ENCODE measurements at places on chromosomes 1 and 21.

GRCh38 chr1:194045416-194045815, 859.0 kb upstream of the B3GALT2 start:
- no peak for DNase-seq
- no peaks in the 10 kb centered on the region for H3K36me3 ChIP-seq
- H3K4me3 ChIP-seq, result no peak overlapping the region
- no peaks in the 10 kb centered on the region for H3K27me3 ChIP-seq
- no peaks in the 10 kb centered on the region for H3K4me1 ChIP-seq

DNA sequence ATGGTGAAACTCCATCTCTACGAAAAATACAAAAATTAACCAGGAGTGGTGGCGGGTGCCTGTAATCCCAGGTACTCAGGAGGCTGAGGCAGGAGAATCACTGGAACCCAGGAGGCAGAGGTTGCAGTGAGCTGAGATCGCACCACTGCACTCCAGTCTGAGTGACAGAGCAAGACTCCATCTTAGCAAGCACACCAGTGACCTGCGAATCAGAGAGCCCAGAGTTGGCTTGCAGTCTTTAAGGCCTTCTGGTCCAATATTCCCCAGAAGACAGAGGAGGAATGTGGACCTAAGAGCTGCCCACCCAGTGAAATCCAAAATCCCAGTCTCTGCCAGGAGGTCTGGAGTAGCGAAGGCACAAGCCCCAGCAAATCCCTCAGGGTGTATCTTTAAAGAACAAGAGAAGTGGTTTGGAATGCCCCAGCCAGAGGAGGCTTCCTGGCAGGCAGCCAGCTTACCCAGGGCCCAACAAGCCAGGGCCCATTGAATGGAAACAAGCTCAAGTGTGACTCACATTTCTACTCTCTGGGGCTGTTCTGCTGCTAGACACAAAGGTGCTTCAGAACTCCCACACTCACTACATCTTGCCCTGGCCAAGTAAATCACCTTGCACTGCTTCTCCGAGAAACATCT, 23.9 kb downstream of the GPR161 start:
- H3K4me3 ChIP-seq, result no peak overlapping the region
- H3K27ac ChIP-seq, result no peak overlapping the region
- no peaks in the 10 kb centered on the region for H3K36me3 ChIP-seq
- H3K27me3 ChIP-seq, result no peaks in the 10 kb centered on the region
- H3K4me1 ChIP-seq, result peaks cover 3% of the 10 kb centered on the region
- DNase-seq, result peak; percentile 77

- DNase-seq, result no peak
- no peak overlapping the region for H3K4me3 ChIP-seq
- H3K27ac ChIP-seq, result no peak overlapping the region
- H3K36me3 ChIP-seq, result no peaks in the 10 kb centered on the region
- no peaks in the 10 kb centered on the region for H3K4me1 ChIP-seq
Observed at GRCh38 chr1:245903851-245904250, 603.2 kb downstream of the SMYD3 start.

DNA sequence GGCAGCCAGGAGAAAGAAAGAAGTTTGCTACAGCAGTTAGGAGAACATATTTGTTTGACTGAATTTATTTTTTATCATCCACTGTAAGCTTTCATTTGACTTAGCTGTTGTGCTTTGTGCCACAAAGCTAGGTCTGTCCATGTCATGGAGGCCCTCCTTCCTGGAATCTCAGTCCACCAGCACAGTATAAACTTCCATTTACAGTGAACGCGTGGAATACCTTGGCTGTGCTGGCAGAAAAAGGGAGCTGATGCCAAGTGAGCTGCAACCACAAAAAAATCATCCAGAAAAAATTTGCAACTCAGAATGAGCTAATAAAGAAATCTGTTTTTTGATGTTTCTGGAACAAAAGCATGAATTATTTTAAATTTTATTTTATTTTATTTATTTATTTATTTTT, 72.6 kb downstream of the ATP6V1G3 start:
- H3K27me3 ChIP-seq, result peaks cover 2% of the 10 kb centered on the region
- H3K36me3 ChIP-seq, result no peaks in the 10 kb centered on the region
- no peak overlapping the region for H3K4me3 ChIP-seq
- DNase-seq, result no peak
- H3K27ac ChIP-seq, result no peak overlapping the region

GRCh38 chr1:10909697-10910680, 102.5 kb upstream of the TARDBP start:
- H3K4me1 ChIP-seq, result no peaks in the 10 kb centered on the region
- H3K4me3 ChIP-seq, result no peak overlapping the region
- no peaks in the 10 kb centered on the region for H3K36me3 ChIP-seq
- DNase-seq, result peak; percentile 52

DNA sequence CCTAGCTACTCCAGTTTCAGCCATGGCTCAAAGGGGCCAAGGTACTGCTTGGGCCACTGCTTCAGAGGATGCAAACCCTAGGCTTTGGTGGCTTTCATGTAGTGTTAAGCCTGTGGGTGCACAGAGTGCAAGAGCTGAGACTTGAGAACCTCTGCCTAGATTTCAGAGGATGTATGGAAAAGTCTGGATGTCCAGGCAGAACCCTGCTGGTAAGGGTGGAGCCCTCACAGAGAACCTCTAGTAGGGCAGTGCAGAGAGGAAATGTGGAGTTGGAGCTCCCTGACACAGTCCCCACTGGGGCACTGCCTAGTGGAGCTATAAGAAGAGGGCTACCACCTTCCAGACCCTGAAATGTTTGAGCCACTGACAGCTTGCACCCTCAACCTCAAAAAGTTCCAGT, 16.2 kb downstream of the RIIAD1 start:
- no peaks in the 10 kb centered on the region for H3K27me3 ChIP-seq
- no peaks in the 10 kb centered on the region for H3K4me1 ChIP-seq
- H3K36me3 ChIP-seq, result no peaks in the 10 kb centered on the region
- no peak overlapping the region for H3K4me3 ChIP-seq
- DNase-seq, result no peak

GRCh38 chr1:85090225-85090624, 41.9 kb upstream of the MCOLN3 start:
- no peaks in the 10 kb centered on the region for H3K27me3 ChIP-seq
- no peak overlapping the region for H3K27ac ChIP-seq
- no peaks in the 10 kb centered on the region for H3K36me3 ChIP-seq
- H3K4me1 ChIP-seq, result no peaks in the 10 kb centered on the region
- no peak overlapping the region for H3K4me3 ChIP-seq
- DNase-seq, result no peak

- no peaks in the 10 kb centered on the region for H3K27me3 ChIP-seq
- H3K4me3 ChIP-seq, result no peak overlapping the region
- DNase-seq, result no peak
- H3K27ac ChIP-seq, result no peak overlapping the region
Observed at GRCh38 chr1:65072845-65073244, 75.2 kb upstream of the AK4 start.

- no peaks in the 10 kb centered on the region for H3K4me1 ChIP-seq
- no peak overlapping the region for H3K4me3 ChIP-seq
- no peaks in the 10 kb centered on the region for H3K27me3 ChIP-seq
- DNase-seq, result no peak
- no peaks in the 10 kb centered on the region for H3K36me3 ChIP-seq
Observed at GRCh38 chr1:41898191-41898713, 20.5 kb downstream of the HIVEP3 start.

DNA sequence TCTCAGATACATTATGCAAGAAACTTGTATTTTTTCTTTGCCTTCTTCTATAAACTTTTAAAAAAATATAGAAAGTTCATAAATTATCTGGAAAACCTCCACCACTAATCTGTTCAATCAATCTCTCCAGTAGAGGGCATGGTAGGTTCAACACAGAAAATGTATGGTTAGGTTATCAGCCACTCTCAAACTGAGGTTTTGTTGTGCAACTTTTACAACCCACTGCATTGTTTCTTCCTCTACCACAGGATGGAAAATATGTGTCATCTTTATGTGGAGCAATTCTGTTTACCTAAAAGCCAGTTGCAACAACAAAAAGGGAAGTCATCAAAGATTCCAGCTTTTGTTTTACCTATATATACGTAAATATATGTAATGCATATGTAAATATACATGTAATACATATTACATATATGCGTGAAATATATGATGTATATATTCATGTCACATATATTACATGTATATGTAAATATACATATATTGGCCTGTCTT, 3.0 kb upstream of the RGS2 start:
- H3K27me3 ChIP-seq, result no peaks in the 10 kb centered on the region
- DNase-seq, result no peak
- H3K27ac ChIP-seq, result no peak overlapping the region
- no peaks in the 10 kb centered on the region for H3K4me1 ChIP-seq
- no peak overlapping the region for H3K4me3 ChIP-seq

All from aorta (tissue), 5 donors.